ENCODE measurements at places on chromosomes 5 and 9.

- DNase-seq, result no peak
Measured at GRCh38 chr9:133382507-133383141, 6.5 kb downstream of the STKLD1 start.

DNA sequence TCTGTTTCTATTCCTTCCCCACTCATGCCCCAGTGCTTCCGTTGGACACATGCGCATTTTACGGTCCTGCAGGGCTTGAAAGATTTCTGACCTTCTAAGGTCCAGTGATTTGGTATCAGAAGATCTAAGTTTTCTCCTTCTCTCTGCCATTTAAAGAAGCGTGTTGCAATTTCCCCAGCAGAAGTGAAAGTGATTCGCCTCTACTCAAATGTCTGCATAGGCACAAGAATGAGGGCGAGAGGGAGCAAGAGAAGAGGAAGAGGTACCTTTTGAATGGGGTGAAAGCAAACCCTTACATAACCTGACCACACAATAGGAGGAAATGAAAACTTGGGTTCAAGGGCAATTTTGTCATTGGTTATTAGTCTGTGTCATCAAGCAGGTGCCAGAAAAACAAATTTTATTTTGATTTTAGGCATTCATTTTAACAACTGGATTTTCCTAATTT lies 31.7 kb upstream of the NR3C1 start:
- no peak for DNase-seq

- DNase-seq, result no peak
Measured at GRCh38 chr5:109253262-109253661, 156.5 kb downstream of the PJA2 start.

DNA sequence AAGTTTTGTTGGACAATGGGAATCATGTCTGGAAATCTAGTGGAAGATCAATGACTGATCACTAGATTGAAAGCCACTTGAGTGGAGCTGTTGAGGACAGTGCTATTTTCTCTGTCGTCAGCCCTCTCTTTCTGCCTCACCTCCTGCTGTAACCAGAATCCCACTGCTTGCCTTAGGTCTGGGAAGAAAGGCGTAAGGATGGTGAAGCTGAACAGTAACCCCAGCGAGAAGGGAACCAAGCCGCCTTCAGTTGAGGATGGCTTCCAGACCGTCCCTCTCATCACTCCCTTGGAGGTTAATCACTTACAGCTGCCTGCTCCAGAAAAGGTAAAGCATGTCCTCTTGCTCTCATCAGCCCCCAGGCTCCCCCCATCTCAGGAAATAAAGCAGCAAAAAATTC lies 1.1 kb downstream of the NSG2 start:
- no peak for DNase-seq

- no peak for DNase-seq
Measured at GRCh38 chr5:126514131-126514557, 80.9 kb downstream of the ALDH7A1 start.

- no peak for DNase-seq
Measured at GRCh38 chr5:143842920-143843319, 31.0 kb downstream of the HMHB1 start.

GRCh38 chr9:105757496-105758251 lies 63.3 kb downstream of the TMEM38B start:
- DNase-seq, result no peak

DNA sequence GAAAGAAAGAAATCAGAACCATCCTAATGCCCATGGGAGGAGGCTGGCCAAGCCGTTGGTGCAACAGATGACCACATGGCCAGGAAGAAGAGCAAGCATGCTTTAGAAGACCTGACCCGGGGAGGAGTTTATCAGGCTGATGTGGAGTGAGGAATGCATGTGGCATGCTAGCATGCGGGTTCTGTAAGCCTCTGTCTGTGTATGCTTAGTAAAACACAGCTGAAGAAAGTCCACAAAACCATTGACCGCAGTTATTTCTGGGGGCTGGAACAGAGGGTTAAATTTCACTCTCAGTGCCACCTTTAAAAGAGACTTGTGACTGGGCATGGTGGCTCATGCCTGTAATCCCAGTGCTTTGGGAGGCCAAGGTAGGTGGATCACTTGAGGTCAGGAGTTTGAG lies 19.1 kb downstream of the GFI1B start:
- no peak for DNase-seq

GRCh38 chr9:74041588-74041987 lies 455.5 kb upstream of the RORB start:
- DNase-seq, result no peak

GRCh38 chr5:82641331-82642003 lies 363.3 kb upstream of the RPS23 start:
- no peak for DNase-seq

Measured in effector CD4-positive, alpha-beta T cell (primary cell).